Colonic mucosa (tissue), 4 donors: ENCODE measurements at places on chromosomes 4 and X. TPM values are rescaled to one million over a fixed set of nuclear protein-coding genes. Genes with fewer than 3 reads are reported as not detected.

DNA sequence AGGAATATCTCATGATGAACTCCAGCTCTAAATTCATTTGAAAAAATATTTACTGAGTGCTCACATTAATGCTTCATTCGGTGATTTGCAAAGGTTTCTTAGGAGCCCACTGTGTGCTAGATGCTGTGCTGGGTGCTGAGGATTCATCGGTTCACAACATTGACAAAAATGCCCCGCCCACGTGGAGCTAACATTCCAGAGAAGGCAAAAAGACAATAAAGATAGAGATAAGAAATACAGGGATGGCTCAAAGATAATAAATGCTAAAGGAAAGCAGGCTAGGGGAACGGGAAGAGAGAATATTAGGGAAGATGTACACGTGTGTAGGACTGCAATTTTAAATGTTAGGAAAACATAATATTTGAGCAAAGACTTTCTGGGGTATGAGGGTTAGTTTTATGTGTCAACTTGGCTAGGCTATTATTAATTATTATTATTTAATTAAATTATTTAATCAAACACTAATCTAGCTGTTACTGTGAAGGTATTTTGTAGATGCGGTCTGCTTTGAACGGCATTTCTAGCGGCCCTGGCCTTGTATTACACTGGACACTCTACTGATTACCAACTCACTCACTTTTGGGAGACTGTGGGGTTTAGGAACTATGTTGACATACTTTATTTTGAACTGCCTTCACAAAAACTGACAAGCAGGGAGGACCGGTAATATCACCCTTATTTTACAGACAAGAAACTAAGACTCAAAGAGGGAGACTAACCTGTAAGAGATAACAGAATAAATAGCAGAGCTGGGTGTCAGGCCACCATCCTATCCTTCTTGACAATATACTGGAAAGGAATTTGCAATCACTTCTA is 61.9 kb upstream of the IRF2 start:
- peak; percentile 29 for DNase-seq

GRCh38 chr4:180960743-180961401 is 1282.3 kb upstream of the TENM3 start:
- DNase-seq, result no peak

- DNase-seq, result no peak
Observed at GRCh38 chr4:72341432-72341820, 227.6 kb downstream of the ADAMTS3 start.

DNA sequence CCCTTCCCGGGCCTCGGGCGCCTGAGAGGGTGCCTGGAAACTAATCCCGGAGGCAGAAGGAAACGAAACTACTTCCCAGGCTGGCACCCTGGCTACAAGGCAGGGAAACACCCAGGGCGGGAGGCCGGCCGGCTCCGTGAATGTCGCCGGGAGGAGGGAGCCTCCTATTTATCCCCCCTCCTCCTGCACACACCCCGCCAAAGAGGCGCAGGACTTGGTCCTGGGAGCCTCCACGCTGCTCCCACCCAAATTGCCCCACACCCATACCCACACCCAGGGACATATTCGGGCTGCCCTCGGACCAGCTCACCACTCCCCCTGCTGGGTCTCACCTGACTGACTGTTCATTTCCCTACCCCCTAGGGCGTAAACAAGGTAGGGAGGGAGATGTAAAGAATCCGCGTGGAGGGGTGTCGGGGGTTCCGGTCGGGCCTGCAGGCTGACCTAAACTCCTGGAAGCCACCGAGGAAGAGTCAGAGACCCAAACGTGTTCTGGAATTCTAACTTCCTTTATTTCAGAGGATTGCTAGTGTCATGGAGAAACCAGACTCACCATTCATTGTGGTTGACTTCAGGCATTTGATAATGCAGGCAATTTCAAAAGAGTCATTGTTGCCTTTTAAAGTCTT is at the start of gene BTC:
Gene BTC, minus strand, starts transcription at position 142 of the 629 bp plus-strand sequence. CDS start 198 bp downstream, outside the sequence.
- peak; percentile 84 for DNase-seq

DNA sequence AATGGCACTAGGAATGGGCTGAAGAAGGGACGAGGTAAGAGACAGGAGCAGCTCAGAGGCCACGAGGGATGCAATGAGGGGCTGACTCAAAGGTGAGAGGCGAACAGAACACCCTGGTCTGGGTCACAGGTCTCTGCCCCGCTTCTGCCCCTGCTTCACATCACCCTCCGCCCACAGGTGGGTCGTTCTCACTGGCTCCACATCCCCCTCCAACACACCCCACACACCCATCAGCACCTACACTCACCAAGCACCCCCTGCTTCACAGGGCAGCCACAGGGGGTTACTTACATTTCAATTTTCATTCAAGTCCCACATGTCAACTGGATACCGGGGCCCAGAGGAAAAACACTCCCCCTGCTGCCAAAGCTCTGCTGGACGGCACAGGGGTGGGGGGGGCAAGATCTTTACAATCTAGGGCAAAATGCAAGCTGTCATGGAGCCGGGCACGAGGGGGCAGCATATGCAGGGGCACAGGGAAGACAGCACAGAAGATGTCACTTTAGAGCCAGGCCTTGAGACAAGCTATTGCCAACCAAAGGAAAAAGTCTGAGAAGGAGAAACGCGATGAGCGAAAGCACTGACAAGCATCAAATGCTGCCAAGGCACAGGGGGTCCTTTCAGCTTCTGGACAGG is 94.0 kb downstream of the AFAP1 start:
- DNase-seq, result no peak

GRCh38 chr4:25012655-25013054 is 18.1 kb downstream of the LGI2 start:
- DNase-seq, result no peak

- DNase-seq, result peak; percentile 38
Observed at GRCh38 chrX:48522291-48522690, 683 bp downstream of the EBP start.

Gene JAKMIP1
- total RNA-seq, result 0.42 TPM

Gene TCEAL5
- total RNA-seq, result 0.35 TPM

Gene GYPE
- 0.32 TPM for total RNA-seq

Gene GRK4
- total RNA-seq, result 1.7 TPM
